ENCODE measurements at places on chromosomes 7 and 10.

DNA sequence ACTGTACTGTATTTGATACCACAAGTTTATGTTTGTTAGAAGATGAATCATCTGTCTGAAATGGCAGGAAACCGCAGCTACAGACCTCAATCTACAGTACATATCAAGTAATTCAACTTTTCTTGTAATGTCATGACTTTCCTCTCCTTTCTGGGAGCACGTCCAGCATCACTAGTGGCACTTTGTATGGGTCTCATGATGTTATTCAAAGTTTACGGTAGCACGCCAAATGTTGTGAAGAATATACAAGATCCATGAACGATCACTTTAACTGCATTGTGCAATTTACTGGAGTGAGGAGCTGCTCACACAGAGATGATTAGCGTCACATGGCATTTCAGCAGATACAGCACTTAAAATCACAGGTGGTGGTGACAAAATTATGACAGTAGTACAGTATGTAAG, 257.8 kb upstream of the GNAI1 start:
- no peak overlapping the region for H3K27ac ChIP-seq
- H3K4me3 ChIP-seq = no peak overlapping the region
- no peaks in the 10 kb centered on the region for H3K4me1 ChIP-seq
- H3K27me3 ChIP-seq = no peaks in the 10 kb centered on the region
- no peak for DNase-seq

DNA sequence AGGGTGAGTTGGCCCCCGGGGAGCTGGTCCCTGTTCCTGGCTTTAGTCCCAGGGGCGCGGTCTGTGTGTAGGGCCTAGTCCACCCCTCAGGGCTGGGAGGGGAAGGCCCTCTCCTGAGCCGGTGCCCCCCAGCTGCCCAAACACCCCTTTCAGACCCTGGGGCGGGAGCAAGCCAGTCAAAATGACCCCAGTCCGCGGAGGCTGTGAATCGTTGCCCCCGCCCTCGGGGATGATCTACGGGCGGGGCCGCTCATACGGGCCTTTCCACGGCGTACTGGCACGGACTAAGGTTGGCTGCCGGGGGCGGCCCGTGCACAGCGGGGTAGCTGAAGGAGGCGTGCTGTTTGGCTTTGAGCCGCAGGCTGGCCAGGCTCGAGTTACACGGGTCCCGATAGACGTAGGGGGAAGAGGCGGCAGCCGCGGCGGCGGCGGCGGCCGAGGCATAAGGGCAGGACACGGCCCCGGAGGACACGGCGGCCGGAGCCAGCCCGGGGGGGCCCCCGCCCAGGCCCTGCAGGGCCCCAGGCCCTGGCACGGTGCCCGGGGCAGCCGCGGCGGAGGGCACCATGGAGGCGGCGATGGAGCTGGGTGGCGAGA, 4.3 kb downstream of the ELOVL3 start:
- H3K27me3 ChIP-seq = peaks cover 41% of the 10 kb centered on the region
- peaks cover 27% of the 10 kb centered on the region for H3K4me1 ChIP-seq
- peak; percentile 66 for DNase-seq
- peak overlapping the region; percentile 63 for H3K4me3 ChIP-seq

- no peaks in the 10 kb centered on the region for H3K27me3 ChIP-seq
- no peak overlapping the region for H3K27ac ChIP-seq
- no peak for DNase-seq
- no peak overlapping the region for H3K4me3 ChIP-seq
- H3K36me3 ChIP-seq = no peaks in the 10 kb centered on the region
- no peaks in the 10 kb centered on the region for H3K4me1 ChIP-seq
Measured at GRCh38 chr7:71459132-71459531, 327.2 kb downstream of the GALNT17 start.

DNA sequence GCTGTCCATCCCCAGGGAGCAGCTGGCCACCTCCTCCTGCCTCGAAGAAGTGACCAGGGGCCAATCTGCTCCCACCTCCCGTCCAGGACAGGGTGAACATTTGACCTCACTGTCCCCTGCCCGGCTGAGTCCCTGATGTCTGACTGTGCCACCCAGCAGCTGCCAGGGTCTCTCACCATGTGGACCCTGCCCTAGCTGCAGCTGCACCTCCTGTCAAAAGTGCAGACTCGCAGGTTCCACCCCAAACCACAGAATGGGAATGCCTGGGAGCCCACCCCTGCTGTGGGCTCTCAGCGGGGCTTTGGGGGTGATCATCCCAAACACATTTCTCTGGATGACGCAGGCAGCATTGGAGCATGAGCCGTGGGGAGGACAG, 86.1 kb downstream of the RGS10 start:
- no peak overlapping the region for H3K4me3 ChIP-seq
- H3K4me1 ChIP-seq = peaks cover 3% of the 10 kb centered on the region
- no peaks in the 10 kb centered on the region for H3K36me3 ChIP-seq

GRCh38 chr7:98289333-98289875, 7.9 kb downstream of the BRI3 start:
- no peak overlapping the region for H3K4me3 ChIP-seq
- H3K4me1 ChIP-seq = peaks cover 11% of the 10 kb centered on the region
- DNase-seq = no peak
- peaks cover 3% of the 10 kb centered on the region for H3K36me3 ChIP-seq
- H3K27ac ChIP-seq = no peak overlapping the region
- no peaks in the 10 kb centered on the region for H3K27me3 ChIP-seq

GRCh38 chr10:129626796-129627435, 159.9 kb downstream of the MGMT start:
- H3K27me3 ChIP-seq = no peaks in the 10 kb centered on the region
- no peak overlapping the region for H3K4me3 ChIP-seq
- no peak overlapping the region for H3K27ac ChIP-seq
- no peak for DNase-seq
- H3K4me1 ChIP-seq = peaks cover 4% of the 10 kb centered on the region

- no peaks in the 10 kb centered on the region for H3K27me3 ChIP-seq
- peaks cover 19% of the 10 kb centered on the region for H3K36me3 ChIP-seq
- H3K4me1 ChIP-seq = peaks cover 29% of the 10 kb centered on the region
- no peak for DNase-seq
- H3K27ac ChIP-seq = no peak overlapping the region
- H3K4me3 ChIP-seq = no peak overlapping the region
Measured at GRCh38 chr7:133061357-133061756, 20.5 kb downstream of the CHCHD3 start.

Measured in activated CD4-positive, alpha-beta T cell treated with anti-CD3 and anti-CD28 coated beads for 36 hours (primary cell).